Nephron progenitor cell (in vitro differentiated cells): ENCODE measurements at places on chromosomes 5 and 9.

- DNase-seq: no peak
Observed at GRCh38 chr9:127650518-127650917, 38.4 kb downstream of the STXBP1 start.

GRCh38 chr5:176359658-176360057 lies 1.9 kb downstream of the KIAA1191 start:
- no peak for DNase-seq

DNA sequence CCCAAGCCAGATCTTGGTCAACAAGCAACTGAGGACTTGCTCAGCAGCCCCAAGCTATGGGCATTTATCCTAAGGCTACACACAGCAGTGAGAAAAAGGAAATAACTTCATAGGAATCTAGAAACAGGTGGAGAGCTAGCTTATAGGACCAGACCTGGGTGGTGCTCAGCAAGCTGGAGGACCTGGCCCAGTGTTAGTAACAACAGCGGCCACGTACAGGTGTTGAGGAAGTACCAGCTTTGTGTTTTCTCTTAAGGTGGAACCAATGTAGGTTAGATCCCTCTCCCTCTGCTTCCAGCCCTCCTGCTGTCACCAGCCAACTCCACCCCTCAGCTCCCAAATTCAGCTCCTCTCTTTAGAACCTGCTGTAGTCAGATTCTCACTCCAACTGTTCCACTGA lies 43.4 kb downstream of the IRF1 start:
- DNase-seq: no peak

GRCh38 chr9:106102821-106103220 lies 408.5 kb downstream of the TMEM38B start:
- no peak for DNase-seq

DNA sequence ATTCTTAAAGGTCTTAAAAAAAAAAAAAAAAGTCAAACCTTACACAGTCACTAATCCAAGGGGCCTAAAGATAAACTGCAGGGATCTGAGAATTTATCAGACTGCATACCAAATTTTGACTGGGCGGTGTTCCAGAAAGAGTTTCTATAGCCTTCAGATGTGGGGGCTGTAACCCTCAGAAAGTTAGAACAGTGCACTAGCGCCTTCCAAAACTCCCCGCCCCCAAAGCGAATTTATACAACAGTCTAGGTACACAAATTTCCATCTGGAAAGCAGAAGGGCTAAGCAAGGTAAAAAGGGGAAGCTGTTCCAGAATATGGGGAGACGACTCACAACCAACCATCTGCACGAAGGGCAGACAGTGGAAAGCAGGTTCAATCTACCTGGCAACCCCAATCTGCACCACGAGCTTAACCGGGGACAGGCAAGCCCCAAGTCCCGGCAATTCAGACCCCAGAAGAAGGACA lies 813 bp downstream of the ERMP1 start:
- DNase-seq: no peak

DNA sequence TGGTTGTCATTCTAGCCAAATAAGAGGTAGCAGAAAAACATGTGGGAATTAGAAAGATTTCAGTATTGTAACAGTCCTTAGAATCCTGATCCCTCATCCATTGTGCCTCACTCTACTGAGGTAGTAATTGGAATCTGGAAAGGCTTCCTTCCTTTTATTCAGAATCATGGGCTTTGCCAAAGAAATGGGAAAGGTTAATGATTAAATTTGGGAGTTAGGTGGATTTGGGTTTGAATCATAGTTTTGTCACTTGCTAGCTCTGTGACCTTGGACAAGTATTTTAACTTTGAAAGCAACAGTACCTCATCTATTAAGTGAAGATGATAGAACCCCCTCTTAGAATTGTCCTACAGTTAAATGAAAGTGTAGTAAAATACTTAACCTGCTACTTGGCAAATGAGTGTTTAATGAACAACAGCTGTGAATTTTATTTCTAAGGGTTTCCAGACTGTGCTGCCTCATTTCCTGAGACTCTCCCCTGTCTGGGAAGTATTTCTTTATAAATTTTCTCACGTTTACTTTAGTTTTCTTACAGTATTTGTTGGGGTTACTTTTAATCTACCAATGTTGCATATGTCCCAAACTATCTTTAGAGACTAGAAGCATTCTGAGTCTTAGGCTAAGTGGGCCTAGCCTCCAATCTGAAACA lies 11.7 kb downstream of the SPDL1 start:
- no peak for DNase-seq

DNA sequence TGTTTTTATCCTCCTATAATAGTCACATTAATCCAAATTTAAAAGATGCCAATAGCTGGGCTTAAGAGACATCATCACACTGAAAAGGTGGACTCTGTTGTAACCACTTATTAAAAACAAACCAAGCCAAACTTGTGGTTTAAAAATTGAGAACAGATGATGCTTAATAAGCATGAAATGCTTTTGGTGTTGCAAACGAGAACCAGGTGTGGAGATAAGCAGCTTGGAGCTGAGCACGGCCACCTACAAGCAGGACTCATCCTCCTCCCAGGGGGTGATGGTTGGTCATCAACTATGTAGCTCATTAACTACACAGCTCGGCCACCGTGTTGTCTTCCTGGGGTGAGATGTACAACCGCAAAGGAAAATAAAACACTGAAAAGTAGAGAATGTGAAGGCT lies 154.4 kb downstream of the NPR3 start:
- no peak for DNase-seq

GRCh38 chr5:136087961-136088871 lies 44.4 kb upstream of the SMAD5 start:
- DNase-seq: no peak

GRCh38 chr5:36704131-36704530 lies 97.7 kb downstream of the SLC1A3 start:
- DNase-seq: no peak

DNA sequence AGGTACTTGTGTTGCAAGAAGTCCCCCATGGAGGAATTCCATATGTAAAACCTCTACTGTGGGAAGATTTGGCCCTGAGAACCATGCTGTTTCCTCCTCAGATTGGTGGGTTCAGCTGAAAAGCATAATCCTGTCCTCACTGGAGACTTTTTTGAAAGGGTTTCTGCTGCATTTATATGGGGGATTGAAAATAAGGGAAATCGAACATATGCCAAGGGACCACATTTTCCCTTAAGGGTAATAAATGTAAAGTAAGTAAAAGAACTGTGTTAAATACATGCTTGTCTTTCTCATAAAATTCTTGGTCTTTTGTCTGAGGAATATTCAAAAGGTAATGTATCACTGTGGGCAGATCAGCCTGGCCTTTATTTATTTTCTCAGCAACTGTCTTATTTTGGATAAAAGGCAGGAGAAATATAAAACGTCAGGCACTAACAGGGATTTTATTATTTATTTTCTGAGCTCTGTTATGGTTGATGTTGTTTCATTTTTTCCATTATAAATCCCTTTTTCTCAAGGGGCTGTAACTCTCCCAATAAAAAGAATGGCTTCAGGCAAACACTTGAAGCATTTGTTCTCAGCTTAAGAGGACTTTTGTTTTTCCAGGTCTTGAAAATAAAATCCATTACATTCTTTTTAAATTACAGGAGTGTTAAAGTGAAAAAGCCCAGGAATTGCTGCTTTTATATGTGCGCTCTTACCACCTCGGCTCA lies 131.4 kb downstream of the FGF10 start:
- DNase-seq: no peak

DNA sequence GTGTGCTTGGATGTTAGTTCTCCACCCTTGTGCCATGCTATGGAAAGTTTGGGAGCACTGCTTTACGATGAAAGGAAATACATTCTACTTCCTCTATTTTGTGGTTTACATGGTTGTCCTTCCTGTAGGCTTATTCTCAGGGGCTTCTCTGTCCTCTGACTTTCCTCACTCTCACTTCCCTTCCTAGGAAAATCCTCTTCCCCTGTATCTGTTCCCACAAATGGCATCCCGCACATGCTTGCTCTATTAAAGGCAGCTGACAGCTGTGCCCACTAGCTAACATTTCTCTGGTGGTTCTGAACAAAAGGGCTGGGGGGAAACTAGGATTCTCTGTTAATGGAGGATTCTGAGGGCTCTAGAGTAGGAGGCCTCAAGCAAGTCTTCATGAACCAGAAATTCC lies 52.4 kb downstream of the FAM170A start:
- no peak for DNase-seq

GRCh38 chr9:130302785-130303612 lies 37.4 kb downstream of the HMCN2 start:
- no peak for DNase-seq

- no peak for DNase-seq
Observed at GRCh38 chr9:82353631-82354278, 365.2 kb downstream of the SPATA31D1 start.

DNA sequence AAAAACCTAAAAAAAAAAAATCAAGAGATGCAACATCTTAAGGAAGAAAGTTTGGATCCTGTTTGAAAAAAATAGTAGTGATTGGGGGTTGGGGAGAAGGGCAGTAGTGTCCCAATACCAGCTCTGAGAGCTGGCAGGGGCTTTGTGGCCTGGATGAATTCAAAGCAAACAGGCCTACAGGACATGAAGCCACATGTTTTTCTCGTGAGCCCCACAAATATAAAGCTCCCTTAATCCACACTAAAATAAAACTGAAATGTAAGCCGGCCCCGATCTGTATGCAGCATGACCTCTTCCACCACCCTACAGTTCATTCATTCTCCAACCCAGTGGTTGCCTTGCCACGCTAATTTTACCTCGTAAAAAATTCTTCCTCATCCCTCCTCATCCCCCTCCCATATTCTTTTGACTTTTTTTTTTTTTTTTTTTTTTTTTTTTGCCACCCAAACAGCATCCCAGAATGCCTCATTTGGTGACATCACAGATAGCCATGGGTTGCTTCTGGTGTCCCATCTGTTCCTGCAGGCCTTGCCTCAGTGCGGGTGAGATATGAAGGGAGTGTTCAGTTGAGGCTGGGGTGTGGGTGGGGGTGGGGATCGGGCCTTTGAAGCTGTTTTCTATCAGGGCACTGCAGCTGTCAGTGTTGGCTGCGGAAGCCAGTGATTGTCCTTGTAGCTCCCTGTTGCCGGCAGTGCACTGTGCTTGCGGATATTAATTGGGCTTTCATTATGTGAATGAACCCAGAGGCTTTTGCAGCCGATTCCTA lies 81.6 kb upstream of the NFIB start:
- no peak for DNase-seq

DNA sequence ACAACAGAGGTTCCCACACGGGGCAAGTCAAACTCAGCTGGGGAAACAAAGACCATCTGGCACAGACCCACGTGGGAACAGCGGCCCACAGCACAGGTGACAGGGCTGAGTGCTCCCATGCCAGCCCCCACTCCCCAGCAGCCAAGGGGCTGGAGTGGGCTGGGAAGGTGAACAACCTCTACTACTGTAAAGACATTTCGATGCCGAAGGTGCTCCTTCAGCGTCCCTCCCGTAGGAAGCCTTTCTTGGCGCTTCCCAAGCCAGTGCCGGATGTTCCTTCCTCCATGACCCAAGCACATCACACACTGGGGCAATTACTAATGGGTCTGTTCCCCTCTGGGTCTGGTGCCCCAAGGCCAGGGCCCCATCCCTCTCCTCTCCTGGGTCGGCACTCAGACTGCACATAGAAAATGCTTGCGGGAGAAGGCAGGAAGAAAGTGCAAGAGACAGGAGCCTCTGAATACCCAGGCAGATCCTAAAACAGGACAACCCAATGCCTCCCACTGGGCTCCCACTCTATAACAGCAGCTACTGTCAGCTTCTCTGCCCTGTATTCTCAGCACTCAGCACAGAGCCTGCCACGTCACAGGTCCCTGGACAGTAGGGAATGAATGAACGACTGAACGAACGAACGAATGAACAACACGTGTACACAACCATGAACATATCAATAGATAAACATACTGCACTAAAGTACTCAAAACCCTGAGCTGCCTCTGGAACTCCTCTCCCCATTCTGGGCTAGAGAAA lies 77.0 kb upstream of the LRRTM2 start:
- no peak for DNase-seq
